Endothelial cell of umbilical vein (primary cell): ENCODE measurements at places on chromosomes 2 and 18. TPM values are rescaled to one million over a fixed set of nuclear protein-coding genes. Genes with fewer than 3 reads are reported as not detected.

NYAP2 gene
- not detected in 2 replicates for total RNA-seq

GRCh38 chr2:219512524-219513216, 1.6 kb upstream of the ASIC4 start:
- no peak for DNase-seq

SMYD5 gene
- total RNA-seq = 23.4 and 31.7 TPM in 2 replicates

SFTPB gene
- not detected in 2 replicates for total RNA-seq

DNA sequence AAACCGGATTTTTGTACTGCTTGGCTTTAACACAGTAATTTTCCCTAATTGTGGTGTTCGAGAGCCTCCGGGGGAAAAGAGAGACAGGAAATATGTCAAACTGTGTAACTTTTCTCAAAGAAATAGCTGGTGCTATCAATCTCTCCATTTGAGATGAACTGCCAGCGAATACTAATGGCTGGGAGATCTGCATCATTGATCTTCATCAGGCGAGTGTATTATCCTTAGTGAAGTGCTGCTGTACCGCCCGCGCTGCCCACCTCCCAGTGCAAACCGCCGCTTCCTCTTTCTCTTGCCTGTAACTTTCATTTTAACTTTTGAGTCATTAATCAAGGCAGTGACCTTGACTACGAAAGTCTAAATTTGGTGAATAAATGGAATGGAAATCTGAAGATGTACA, 246.1 kb upstream of the ST6GAL2 start:
- DNase-seq = no peak

DNA sequence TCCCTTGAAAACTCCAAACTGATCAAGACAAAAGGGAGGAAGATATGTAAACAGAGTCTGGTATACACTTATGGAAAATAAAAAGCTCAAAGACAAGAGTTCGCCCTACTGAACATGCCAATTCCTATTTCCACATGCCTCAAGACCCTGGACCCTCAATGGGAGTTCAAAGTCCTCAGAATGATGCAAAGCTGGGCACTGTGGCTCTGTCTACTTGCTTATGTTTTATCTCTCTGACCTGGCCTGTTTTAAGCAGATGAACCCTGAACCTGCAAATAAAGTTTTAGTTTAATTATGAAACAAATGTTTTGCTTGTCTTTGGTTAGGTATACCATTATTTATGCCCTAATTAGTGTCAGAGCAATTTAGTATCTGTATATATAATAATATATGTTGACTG, 22.6 kb downstream of the NR4A2 start:
- DNase-seq = no peak

CFAP53 gene
- 0.16 and 0.18 TPM in 2 replicates for total RNA-seq

DNA sequence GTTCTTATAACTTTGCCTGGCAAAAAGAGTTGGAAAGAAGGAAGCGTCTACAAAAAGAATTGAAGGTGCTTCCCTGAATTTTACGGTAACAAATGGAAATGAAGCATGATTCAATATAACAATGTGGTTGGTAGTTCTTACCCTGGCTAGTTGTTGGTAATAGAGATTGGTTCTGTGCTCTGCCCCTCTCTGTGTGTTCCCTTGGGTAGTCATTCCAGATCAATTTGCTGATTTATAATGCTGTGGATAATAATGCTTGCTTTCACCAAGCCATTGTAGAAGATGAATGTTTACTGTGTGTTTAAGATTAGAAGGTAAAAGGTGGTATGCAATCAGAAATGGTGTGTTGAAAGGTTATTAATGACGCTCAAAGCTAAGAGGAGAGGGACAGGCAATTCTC, 577.8 kb upstream of the NXPH2 start:
- no peak for DNase-seq

GRCh38 chr2:176744146-176744545, 468.4 kb upstream of the HNRNPA3 start:
- no peak for DNase-seq

DNA sequence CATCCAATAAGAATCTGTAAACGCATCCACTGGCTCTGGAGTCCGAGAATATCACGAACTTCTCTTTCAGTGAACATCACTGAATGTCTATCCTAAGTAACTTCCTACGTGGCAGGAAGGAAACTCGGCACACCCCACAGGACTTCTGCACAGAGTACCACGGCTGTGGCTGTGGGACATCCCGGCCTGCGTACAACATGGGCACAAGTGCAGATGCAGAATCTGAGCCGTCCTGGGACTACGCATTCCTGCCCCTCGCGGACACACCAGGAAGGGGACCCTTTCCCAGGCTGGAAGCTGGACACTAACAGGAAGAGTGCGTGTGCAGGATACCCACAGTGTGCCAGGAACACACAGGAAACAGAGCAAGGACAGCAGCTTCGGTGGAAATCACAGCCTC, 60.6 kb downstream of the ZNF516 start:
- no peak for DNase-seq

- DNase-seq = no peak
Observed at GRCh38 chr2:141796449-141796848, 334.4 kb downstream of the LRP1B start.

LYPD6B gene
- total RNA-seq = not detected in 2 replicates

DNA sequence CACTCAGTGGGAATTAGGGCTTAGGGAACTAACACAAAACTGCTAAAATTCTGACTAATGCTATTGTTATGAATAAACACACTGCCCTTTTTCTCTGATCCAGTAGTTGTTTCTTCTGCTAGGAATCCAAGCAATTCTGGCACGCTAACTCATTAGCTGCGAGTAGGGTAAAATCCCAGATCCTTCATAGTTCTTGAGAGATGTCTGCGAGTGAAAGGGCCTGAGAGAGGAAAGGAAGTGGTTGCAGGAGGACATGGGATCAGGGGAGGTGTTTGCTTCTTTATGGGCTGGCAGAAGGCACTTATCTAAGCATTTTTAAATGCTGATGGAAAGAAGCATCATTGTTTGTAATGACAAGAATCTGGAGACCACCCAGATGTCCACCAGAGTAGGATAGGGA, 9.4 kb downstream of the MAP3K19 start:
- DNase-seq = no peak

DNA sequence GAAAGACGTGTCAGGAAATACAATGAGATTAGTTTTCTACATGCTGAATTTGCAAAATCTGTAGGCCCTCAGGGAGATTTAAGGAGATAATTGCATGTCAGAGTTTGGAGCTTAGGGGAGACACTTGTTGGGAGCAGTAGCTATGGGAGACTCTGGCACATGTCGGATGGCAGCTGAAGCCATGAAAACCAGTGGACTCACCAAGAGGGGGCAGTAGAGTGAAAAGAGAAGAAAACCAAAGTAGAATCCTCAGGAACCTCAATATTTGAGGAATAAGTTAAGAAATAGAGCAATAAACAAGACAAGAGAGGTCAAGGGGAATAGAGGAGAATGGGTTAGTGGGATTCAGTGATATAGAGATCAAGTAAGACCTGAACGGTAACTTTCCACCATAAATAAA, 24.8 kb downstream of the RUFY4 start:
- DNase-seq = no peak

- DNase-seq = no peak
Observed at GRCh38 chr2:176120364-176121189, 1.9 kb upstream of the HOXD9 start.

CRYBA2 gene
- not detected in 2 replicates for total RNA-seq

- no peak for DNase-seq
Observed at GRCh38 chr2:203600286-203600685, 65.2 kb upstream of the RAPH1 start.

- no peak for DNase-seq
Observed at GRCh38 chr18:73283788-73284187, 416.0 kb upstream of the NETO1 start.

DNA sequence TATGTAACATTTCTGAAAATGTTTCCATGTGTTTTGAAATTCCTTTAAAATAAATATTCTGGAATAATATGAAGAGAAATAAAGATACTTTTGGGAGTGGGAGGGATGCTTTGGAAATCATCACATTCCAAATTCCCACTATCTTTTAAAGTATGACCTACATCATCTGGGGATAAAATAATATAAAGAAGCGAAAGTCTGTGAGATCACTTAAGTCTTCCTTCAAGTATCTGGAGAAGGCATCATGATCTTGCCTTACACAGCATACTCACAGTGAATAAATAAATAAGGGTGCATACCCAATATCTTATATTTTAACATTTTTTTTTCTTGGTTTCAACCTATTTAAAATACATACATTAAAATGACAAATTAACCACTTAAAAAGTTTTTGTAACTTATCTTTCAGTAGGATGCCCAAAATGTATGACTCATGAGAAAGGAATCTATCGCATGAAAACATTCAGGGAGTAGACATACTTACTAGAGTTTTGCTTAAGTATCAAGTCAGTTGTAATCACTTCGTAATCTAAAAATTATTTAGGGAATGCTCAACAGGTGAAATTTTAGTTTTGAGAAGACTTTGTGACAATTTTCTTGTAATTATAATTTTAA, 248.3 kb upstream of the COL3A1 start:
- peak; percentile 43 for DNase-seq
